Bronchial epithelial cell (primary cell): ENCODE measurements at places on chromosomes 1 and 21. TPM values are rescaled to one million over a fixed set of nuclear protein-coding genes. Genes with fewer than 3 reads are reported as not detected.

DNA sequence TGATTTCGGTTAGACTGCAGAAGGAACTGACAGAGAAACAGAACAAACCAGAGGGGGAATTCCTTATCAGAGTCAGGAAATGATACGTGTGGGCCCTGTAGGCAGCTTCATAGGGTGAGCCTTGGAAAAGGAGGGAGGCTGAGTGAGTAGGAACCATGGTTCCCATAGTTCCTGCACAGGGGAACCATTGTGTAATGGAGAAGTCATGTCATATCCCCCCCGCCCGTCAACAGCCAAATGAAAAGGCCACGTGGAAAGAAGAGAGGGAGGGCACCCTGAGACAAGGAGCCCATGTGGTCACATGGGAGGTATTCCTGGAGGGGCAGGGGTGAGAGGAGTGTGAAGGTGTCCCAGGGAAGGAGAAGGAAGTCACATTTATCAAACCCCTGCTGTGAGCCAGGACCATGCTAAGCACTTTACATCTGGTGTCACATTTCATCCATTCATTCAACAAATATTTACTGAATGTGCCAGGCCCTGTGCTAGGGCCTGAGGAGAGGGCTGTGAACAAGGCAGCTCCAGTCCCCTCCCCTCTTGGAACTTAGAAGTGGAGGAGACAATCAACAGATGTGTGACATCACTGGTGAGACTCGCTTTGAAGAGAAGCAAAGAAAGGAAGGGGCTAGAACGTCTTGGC is 15.7 kb upstream of the FGR start:
- peak; percentile 78 for DNase-seq

DNA sequence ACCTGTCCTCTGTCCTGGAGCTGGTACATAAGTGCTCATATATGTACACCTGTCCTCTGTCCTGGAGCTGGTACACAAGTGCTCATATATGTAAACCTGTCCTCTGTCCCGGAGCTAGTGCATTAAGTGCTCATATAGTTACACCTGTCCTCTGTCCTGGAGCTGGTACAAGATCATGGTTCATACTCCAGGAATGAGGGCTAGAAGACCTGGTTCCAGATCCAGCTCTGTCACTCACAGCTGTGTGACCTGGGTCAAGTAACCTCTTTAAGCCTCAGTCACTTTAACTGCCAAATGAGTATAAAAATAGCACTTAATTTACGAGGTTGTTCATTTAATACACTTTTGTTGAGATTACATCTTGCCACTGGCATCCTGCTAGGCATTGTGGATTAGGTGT is 28.0 kb downstream of the SMYD3 start:
- DNase-seq: no peak

GRCh38 chr1:174957829-174958228 is 41.9 kb upstream of the CACYBP start:
- DNase-seq: no peak

DNA sequence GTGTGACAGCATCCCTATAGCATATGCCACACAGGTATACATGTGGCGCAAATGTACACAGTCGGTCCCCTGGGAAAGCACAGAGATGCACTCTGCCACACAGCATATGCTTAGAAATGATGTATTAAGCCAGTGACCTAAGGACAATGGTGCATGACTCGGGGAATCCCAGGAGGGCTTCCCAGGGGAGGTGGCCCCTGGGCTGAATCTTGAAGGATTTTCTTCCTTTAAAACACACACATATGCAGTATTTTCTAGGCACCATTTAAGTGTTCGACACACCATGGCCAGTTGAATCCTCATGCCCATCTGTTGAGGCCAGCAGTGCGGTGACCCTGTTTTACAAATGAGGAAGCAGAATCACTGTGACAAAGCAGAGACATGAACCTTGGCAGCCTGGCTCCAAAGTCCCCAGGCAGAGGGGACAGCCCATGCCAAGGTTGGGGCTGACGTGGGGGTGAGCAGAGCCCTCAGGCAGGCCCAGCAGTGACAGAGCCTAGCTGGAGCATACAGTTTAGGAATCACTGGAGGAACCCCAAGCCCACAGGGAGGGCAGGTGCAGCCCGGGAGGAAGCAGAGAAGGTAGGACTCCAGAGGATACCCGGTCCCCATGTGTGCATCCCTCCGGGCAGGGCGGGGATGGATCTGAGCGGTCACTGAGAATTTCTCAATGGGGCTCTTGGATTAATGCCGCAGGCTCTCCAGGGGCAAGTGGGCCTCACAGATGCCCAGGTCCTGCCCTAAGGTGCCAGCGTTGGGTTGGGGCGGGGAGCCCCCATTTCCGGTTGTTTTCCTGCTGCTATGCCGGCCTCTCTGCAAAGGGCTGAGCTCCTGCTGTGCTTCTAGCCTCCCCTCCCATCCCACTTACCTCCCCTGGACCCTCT is 28.4 kb downstream of the WNT3A start:
- no peak for DNase-seq

- peak; percentile 73 for DNase-seq
Observed at GRCh38 chr1:227318016-227318852, at the start of gene CDC42BPA. TSS of gene CDC42BPA (minus strand) at chr1:227318492. CDS start at chr1:227317182, 1,310 bp downstream.

- DNase-seq: peak; percentile 30
Observed at GRCh38 chr1:204975568-204976235, 67.3 kb upstream of the CNTN2 start.

GRCh38 chr1:47683401-47683800 is 245.6 kb downstream of the FOXD2 start:
- no peak for DNase-seq

The S100A9 gene
- total RNA-seq: 735 and 3,796 TPM in 2 replicates

The RHOU gene
- total RNA-seq: 0.26 and 0.53 TPM in 2 replicates

The PCP4L1 gene
- 0.26 and 3.5 TPM in 2 replicates for total RNA-seq
